Activated CD8-positive, alpha-beta T cell treated with anti-CD3 and anti-CD28 coated beads, Interleukin-2, amount 10 ng/mL, durations not matched to agents 7 days and 5 days (primary cell): ENCODE measurements at places on chromosomes 6 and 20.
A peak's percentile ranks its signal among the peaks of the same experiment; 100 is the strongest.

DNA sequence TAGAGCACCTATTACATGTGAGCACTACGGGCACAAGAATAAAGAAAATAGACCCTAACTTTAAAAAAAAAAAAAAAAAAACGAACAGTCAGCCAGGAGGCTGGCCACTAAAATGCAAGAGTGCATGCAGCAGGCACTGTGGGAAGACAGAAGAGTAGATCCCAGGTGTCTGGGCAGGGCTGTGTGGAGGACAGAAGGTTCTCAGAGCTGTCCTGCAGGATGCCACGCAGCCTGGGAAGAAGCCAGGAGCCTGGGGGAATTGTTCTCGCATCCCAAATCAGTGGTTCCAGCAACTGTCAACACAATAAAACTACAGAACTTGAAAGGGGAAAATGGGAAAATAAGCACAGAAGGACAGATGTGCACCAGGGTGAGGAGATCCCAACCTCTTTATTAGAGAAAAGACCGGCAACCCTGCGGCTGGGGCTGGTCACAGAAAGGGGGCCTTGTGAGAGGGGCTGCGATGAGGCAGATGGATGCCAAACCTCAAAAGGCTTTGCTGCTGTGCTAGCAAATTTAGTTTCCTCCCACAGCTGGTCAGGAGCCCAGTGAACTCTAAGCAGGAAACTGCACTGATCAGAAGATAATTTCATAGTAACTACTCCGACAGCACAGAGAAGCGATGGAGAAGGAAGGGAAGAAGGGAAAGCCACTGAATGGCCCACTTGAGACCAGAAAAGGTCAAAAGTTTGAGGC, 30.9 kb downstream of the MAP3K5 start:
- peak; percentile 47 for DNase-seq

DNA sequence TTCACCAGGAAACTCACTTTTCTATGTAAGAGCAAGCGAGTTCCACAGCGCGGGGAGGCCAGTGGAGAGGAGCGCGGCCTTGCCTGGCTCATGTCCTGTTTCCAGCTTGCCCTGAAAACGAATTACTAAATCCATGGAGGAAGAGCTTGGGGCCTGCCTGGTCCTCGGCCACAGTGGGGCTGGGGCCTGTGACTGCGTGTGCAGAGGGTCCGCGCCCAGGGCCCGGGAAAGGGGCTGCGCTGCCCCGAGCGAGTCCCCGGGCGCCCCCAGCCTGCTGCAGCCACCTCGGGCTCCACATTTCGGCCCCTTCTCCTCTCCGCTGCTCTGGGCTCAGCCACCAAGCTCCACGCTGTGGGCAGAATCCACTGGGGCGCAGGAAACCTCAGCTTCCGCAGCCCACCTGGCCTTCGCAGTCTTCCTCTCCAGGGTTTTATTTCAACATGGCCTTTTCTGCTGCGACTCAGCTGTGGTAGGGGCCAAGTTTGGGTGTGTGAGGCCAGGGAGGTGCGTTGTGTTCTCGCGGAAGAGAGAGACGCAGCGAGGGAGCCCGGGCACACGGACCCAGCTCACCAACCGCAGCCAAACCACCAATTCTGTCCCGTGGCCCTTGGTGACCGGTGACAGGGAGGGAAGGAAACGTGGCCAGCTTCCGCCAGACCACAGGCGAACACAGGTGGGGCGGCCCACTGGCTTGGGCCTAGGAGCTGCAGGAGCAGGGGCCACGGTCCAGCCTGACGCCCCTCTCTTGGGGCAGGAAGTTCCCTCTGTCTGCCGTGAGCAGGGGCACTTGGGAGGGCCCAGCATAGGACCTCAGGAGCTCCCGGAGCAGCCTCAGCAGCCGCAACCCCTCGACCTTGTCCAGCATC, 211.4 kb downstream of the ERMARD start:
- DNase-seq = no peak

- DNase-seq = no peak
Measured at GRCh38 chr20:42595625-42596024, 594.1 kb downstream of the PTPRT start.

GRCh38 chr6:166958926-166959861, 2.8 kb upstream of the RNASET2 start:
- DNase-seq = peak; percentile 69

GRCh38 chr20:12291386-12291785, 373.7 kb downstream of the BTBD3 start:
- DNase-seq = no peak

DNA sequence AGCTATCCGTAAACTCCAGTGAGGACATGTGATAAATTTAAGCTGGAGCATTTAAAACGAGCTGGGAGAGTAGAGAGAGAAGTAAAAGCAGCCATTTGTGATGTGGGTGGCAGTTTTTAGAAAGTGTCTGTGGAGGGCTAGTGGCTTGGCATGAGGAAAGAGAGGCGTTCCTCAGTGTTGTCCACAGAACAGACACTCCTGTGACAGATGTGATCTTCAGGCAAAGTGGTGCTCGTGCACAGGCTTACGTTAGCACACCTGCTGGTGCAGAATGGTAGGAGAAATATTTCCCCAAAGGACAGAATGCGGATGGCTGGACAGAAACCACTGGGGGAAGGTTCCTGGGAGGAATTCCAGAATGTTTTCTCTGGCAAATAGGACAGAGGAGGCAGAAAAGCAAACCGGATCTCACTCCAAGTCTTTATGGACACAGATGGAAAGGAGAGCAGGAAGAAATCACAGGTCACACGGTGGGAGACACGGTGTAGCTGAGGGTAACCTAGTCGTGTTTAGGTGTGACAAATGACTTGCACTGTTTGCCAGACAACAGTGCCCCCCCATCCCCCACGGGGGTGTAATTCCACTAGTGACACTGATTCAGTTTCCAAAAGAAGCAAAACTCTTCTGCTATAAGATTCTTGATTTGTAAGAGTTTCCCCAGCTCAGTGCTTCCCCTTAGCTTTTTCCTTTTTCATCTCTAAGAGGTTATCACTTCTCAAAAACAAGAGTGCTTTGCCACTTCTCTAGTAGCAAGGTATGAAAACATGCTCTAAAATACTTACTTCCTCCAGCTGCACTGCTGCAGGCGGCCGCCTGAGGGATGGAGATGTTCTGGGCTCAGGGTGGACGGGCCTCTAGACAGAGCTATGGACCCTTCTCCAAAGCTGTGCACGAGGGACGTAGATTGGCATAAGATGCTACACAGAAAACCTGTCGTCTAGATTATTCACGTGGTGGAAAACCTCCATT, 293.2 kb downstream of the QKI start:
- no peak for DNase-seq

DNA sequence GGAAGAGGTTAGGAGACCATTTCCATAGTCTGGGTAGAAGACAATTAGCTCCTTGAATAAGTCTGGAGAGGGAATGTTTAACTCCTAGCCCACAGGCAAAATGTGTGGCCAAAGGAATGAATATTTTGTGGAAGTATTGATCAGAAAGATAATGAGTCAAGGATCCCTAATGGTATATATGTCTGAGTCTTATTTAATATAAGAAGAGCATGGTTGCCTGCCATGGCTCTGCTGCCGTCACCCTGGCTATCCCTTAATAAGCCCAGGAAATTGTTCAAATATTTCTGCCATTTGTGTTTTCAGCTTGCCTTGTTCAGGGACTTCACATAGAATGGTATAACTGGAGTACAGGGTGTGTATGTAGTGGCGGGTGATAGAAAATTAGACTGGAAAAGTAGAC, 18.1 kb upstream of the CALHM6 start:
- DNase-seq = no peak
